Smooth muscle cell of bladder (primary cell): ENCODE measurements at places on chromosomes 3 and 15. TPM values are rescaled to one million over a fixed set of nuclear protein-coding genes. Genes with fewer than 3 reads are reported as not detected.

CACNA2D3 gene
- total RNA-seq: 0.14 and 0.18 TPM in 2 replicates

COPS2 gene
- total RNA-seq: 84.9 and 105 TPM in 2 replicates

FBXW12 gene
- total RNA-seq: not detected in 2 replicates

EPHB3 gene
- total RNA-seq: 3.7 and 7.0 TPM in 2 replicates

PPP1R14D gene
- not detected in 2 replicates for total RNA-seq

SLC51A gene
- total RNA-seq: not detected in 2 replicates

HRH1 gene
- 29.0 and 37.0 TPM in 2 replicates for total RNA-seq

TMEM108 gene
- total RNA-seq: not detected in 2 replicates

GOLGA8H gene
- total RNA-seq: under 0.01 and 0.14 TPM in 2 replicates

SCAMP5 gene
- total RNA-seq: 1.6 and 3.0 TPM in 2 replicates
